ENCODE measurements at places on chromosomes 1 and 21.

DNA sequence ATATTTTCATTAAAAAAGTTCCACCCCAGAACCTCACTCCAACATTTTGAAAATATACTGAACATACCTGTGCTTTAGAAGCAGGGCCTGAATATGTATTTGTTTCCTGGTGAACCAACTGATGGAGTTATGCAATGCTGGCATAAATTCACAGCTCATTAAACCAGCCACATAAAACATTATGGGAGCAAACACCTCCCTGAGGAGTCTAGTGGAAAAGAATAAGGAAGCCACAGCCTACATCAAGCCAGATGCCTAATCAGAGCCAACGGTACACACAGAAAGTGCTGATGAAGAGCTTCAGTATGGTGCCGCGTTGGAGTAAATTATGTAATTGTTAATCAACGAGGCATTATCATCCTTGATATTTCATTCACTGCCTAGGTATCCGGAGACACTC, 199.5 kb downstream of the AJAP1 start:
- no peak for DNase-seq

DNA sequence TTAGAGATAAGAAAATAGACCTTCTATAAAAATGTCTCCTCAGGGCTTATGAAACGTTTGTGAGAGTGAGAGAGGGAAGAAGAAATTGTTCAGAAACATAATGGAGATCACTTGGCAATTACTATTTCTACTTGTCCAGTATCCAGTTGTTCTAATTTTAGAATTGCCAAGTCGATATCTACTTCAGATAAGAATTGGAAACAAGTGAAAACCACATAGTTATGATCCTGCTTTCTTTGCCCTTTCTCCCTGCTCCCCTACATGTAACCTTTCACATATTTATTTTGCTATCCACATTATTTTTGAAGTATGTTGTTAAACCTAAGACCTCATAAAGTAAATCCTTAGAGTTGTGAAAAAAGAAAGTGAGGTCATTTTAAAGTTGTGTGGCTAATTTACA, 1154.7 kb upstream of the ADGRL2 start:
- DNase-seq = no peak

- no peak for DNase-seq
Measured at GRCh38 chr1:43312212-43312623, 11.4 kb downstream of the TIE1 start.

- DNase-seq = no peak
Measured at GRCh38 chr1:14137411-14138134, 437.6 kb downstream of the PRDM2 start.

DNA sequence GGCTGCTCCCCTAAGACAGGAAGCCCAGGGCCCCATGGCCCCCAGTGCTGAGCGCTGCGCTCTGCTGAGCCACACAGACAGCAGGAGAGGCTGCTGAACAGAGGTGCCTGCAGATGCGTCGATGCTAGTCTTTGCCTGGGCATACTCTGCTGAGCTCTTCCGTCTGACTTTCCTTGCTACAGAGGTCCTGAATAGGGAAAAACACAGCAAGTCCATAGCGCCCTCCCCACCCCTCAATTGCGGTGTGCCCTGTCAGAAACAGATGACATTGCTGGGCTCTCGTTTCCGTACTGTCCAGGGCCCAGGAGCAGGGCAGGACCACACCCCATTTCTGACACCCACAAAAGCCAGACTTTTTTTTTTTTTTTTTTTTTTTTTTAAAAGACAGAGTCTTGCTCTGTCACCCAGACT, 252.5 kb downstream of the SDCCAG8 start:
- DNase-seq = no peak

DNA sequence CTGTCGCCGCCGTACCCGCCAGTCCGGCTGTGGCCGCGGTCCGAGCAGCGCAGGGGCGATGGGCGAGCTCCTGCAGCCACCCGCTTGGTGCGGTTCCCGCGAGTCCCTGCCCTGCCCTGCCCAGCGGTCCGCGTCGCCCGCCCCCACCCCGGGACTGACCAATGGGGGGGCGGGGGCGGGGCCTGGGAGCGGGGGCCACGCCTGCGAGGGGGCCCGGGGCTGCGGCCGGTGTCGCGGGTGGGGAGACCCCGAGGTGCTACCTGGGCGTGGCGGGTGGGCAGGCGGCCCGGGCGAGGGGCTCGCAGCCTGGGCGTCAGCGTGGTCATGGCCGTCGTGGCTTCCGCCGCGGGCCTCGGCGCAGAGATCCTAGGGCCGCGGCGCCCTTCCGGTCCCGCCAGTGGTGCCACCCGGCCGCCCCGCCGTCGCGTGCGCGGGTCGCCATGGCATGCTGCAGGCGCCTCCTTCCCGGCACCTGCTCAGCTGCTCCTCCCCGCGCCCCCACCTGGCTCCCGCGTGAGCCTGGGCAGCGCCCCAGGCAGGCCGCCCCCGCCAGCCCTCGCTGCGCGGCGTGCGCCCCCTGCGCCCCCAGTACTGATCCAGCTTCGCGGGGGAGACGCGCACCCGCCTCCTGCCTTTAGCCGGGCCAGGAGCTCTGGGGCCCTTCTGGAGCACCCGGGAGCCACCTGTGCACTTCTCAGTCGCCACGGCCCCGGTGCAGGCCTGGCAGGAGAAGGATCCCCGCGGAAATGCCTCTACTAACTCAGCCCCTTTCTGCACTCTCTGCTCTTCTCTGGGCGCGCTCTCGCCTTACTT, at the start of gene BMP8B:
Gene BMP8B, minus strand, starts transcription at position 108 of the 813 bp plus-strand sequence. CDS start 380 bp downstream, outside the sequence.
- no peak for DNase-seq

GRCh38 chr21:34834852-34835501, 166.2 kb downstream of the CLIC6 start:
- no peak for DNase-seq

- no peak for DNase-seq
Measured at GRCh38 chr1:108531444-108531843, 28.5 kb upstream of the EEIG2 start.

- DNase-seq = peak; percentile 47
Measured at GRCh38 chr1:62452951-62453350, 16.1 kb downstream of the USP1 start.

DNA sequence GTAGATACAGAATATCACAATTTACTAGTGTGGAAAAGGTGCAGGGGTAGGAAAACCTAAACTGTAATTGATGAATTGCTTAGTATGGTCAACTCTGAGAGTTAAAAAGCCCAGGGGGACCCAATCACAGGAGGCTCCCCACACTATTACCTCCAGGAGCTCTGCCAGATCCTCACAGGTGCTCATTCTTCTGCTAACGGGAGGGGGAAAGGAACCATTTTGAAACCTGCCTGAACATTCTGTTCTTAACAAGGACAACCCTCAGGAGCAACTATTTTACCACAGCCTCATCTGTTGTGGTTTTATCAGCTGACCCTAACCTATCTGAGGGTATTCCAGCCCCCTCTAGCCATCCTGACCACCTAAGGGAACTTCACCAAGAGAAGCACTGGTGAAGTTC, 19.1 kb downstream of the PDIK1L start:
- DNase-seq = no peak

DNA sequence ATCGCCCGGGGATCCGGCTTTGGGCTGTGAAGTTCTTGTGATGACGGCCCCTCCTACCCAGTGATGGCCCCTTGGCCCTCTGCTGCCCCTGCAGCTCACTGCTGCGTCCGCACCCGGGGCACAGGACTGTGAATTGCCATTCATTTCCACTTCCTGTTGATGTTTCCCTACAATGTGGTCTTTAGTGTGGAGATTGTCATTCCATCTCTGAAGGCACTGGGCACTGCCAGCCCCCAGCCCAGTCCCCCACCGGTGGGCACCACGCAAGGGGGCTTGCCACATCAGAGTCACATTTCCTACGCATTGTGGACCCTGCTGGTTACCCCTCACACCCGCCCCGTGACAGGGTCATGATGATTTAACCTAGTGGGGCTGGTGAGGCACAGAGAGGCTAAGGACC, 2.5 kb upstream of the MX2 start:
- no peak for DNase-seq

GRCh38 chr1:221606256-221606655, 135.6 kb downstream of the DUSP10 start:
- no peak for DNase-seq

DNA sequence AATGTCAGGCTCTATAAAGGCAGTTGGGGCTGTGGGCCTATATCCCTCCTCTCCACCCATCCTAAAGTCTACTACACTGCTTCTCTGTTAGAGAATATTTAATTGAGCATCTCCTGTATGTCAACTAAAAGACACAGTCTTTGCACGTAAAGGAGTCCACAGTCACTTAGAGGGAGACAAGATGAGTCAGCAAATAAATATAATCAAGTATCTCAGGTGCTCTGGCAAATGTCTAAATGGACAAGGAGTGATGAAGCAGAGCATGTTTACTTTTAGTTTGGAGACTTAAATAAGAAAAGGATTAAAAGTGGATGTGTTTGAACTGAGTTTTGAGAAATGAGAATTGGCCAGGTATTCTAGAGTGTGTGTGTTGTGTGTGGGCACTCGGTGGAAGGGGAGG, 41.8 kb upstream of the RAP1A start:
- DNase-seq = no peak

DNA sequence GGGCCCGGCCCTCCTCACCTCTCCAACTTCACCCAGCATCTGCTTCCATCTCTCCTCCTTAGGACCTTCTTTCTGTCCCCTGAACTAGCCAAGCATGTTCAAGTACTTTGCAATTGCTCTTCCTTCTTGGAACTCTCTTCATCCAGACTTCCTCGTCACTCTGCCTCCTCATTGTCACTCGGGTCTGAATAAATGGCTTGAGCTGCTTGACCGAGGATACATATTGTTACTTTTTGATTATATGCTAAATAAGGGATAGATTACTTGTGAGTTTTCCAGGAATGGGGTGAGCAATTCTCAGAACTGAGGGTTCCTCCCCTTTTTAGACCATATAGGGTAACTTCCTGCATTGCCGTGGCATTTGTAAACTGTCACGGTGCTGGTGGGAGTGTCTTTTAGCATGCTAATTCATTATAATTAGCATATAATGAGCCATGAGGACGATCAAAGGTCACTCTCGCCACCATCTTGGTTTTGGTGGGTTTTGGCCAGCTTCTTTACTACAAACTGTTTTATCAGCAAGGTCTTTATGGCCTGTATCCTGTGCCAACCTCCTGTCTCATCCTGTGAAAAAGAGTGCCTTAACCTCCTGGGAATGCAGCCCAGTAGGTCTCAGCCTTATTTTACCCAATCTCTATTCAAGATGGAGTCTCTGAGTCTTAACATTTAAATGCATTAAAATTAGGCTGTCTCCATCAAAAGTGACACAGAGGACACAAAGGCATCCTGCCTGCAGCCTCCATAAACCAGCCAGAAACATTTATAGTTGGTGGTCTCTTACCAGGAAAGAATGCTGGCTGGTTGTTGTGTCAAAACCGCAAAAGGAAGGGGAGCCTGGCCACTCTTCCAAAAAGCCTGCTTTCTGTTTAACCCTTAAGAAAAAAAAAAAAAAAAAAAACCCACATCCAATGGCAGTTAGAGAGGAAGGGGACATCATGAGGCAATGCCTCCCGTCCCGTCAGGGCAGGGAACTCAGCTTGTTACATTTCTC, 179.3 kb downstream of the KAZN start:
- no peak for DNase-seq

DNA sequence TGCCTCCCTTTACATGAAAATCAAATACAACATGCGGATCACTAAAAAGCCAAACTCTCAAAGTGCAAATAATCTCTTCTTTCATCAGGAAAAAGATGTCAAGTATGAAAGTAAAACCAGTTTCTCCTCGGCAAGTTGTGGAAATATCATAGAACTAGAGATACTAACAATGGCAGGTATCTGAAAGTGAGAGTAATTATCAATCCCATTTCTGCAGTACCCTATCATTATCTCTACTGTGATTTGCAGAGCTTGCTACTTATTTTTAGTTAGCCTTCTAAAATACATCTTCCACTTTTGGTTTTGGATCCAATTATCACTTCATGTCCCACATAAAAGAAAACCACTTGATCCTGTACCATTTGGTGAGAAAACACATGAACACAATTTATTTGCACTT, 3.0 kb downstream of the TP53BP2 start:
- DNase-seq = no peak

DNA sequence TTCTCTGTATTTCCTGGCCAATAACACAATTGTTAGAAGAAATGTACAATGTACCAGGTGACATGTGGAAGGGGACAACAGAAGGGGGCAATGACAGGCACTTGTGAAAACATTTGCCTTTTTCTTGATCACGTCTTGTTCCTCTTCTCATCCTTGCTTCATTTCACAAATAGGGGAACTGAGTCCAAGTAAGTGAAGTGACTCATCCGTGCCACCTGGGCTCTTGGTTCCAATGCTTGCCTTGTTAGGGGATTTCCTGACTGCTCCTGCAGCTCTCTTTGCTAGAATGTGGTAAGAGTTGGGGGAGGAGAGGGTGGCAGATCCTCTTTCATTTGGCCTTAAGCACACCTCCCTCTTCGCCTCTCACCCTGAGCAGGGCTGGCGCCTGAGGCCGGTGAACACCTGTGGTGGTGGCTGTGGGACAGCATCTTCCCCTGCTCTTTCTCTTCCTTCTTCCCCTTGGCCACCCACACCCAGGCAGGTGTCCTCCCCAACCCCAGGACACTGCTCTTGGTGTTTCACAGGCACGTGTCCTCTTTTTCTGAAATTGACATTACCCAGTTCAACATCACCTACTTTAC, 2.2 kb upstream of the RHEX start:
- no peak for DNase-seq

DNA sequence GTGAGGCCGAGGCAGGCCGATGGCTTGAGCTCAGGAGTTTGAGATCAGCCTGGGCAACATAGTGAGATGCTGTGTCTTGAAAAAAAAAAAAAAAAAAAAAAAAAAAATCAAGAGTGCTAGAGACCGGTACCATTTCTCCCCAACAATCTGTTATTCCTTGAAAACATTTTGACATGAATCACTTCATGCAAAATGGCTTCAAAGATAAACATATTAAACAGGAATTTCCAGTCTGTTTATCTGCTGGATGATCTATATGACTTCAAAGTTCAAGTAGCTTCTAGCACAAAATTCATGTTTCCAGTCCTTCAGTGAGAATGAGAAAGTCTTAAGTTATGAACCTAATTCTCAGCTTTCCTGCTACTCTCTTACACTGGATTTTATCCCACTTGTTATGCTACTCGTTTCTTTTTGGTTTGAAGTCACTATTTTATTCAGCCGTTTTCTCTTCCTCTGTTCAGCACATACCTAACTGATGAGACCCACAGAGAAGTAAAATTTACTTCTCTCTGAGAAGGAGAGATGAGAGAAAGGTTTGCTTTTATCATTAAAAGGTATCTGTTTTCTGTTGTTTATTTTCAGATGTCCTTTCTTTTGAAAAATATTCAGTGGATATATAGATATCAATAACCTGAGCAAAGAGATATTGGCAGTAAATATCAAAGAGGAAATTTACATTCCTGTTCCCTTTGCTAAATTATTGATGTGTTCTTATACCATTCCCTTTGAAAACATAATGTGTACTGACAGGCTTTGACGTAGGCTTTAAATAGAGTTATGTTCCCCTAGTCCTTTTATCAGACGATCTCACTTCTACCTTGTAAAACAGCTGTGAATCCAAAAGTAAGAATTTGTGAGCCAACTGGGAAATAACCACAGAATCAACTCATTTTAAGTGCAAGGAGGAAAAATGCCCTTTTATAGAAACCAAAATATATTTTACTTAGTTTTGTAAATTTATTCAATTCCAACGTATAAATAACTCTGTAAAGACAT, 38.2 kb downstream of the CD46 start:
- peak; percentile 14 for DNase-seq
